NCI-H2081 treated with DMSO at 0.1 percent for 48 hours (cell line): ENCODE measurements at places on chromosomes 6 and 20.
A peak's percentile ranks its signal among the peaks of the same experiment; 100 is the strongest.

GRCh38 chr6:20997770-20998147 lies 463.5 kb downstream of the CDKAL1 start:
- no peak for DNase-seq

- DNase-seq = no peak
Measured at GRCh38 chr6:134678436-134678889, 271.4 kb downstream of the ALDH8A1 start.

- no peak for DNase-seq
Measured at GRCh38 chr6:36570264-36570663, 23.0 kb upstream of the STK38 start.

DNA sequence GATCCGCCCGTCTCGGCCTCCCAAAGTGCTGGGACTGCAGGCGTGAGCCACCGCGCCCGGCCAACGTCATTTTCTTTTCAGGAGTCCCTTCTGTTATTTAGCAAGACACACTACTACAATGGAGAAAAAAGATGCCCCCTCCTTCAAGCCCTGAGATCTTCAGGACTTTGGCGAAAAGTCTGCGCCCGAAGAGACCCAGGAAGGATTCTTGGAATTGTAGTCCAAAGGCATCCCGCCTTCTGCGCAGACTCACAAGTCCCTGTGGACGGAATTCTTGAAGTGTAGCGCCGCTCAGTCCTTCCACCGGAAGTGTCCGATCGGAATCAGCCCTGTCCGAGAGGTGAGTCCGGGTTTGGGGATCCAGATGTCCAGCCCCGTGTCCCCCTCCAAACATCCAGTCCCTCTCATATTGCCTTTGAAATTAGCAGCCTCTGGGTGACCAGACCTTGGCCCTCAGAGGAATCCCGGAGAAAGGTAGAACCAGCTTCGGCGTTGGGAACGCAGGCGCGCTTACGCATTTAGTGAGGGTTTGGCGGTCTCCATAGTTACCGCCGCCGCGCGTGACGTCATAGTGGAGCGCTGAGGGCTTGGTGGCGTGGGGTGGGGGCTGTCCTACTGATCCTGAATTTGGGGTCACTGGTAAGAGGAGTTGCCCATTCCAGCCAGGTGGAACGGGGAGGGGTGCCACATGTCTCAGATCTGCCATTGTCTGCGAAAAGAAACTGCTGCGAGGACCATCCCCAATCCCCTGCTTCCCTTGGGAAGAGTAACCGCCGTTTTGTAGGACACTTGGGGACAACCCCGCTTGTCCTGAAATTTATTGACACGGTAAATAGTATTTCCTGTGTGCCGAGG lies 490 bp downstream of the ZNF165 start:
- DNase-seq = peak; percentile 62

GRCh38 chr20:41769592-41770018 lies 151.4 kb upstream of the CHD6 start:
- DNase-seq = no peak

GRCh38 chr20:12175538-12175937 lies 257.8 kb downstream of the BTBD3 start:
- no peak for DNase-seq

DNA sequence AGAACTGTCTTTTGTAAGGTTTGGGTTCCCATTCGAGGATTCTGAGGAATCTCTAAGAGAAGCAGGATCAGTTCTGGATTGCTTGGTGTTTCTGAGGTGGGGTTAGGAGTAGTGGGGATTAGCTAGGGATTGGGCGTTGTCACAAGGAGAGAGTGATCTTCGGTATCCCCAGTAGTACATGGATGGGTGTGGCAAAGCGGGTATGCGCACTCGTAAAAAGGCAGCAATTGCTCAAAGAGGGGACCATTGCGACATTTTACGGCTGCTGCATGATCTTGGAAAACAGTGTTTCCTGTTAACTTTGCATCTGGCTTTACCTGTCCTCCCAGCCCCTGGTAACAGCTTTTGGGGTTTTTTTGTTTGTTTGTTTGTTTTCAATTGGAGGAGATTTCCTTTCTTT lies 9.7 kb upstream of the ZSCAN9 start:
- DNase-seq = no peak

DNA sequence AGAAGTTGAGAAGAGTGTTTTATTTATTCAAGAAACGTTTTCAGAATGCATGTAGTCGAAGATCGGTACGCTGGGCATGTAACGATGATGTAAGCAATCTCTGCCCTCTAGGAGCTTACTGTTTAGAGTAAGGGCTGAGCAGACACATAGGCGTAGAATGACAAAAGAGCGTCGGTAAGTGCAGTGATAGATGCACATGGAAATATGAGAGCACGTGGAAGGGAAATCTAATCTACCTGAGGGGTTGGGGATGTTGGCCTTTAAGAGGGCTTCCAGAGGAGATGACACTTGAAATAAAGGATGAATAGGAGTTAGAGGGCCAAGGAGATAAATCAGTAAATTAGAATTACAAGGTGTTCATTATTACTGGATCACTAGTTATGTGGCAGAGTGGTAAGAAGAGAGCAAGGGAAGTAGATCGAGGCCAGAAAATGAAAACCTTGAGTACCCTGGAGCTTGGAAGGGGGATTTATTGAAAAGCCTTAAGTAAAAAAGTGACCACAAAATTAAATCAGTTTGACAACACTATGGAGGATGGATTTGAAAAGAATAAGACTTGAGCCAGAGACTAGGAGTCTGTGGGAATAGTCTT lies 782 bp downstream of the TRMT11 start:
- no peak for DNase-seq

DNA sequence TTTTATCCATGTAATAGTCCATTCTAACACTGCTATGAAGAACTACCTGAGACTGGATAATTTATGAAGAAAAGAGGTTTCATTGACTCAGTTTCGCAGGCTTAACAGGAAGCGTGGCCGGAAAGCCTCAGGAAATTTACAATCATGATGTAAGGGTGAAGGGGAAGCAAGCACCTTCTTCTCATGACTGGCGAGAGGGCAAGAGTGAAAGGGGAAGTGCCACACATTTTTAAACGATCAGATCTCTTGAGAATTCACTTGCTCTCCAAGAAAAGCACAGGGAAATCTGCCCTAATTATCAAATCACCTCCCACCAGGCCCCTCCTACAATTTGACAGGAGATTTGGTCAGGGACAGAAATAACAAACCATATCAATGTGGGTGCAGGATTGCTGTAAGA lies 859.7 kb downstream of the EPHA7 start:
- DNase-seq = no peak

DNA sequence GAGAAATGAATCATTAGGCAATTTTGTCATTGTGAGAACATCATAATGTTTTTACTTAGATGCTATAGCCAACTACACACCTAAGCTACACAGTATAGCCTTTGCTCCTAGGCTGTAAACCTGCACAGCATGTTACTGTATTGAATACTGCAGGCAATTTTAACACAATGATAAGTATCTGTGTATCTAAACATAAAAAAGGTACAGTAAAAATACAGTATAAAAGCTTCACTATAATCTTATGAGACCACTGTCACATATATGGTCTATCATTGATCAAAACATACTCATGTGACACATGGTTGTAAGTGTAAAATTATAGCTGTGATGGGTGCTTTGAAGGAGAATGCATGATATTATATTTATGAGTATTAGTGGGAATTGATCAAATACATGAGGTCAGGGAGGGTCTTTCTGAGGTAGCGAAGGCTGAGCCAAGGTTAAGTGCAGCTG lies 29.2 kb upstream of the CCN2 start:
- DNase-seq = no peak

DNA sequence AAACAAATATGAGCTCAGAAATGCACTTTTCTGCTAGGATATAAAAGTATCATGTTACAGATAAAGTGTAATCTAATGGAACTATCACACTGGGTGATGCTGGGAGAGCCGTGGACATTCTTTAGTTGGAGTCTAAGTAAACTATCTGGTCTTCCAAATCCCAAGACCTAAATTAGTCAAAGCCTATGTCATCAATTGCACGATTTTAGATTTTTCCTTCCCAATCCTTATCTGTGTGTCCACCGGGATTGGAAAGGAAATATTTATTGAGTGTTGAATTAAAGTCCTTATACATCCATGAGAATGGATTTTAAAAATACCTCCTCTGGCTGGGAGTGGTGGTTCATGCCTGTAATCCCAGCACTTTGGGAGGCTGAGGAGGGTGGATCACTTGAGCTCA lies 19.6 kb upstream of the MRAP2 start:
- no peak for DNase-seq

GRCh38 chr6:6006428-6007365 lies at the start of gene NRN1:
Gene NRN1 (minus strand): TSS chr6:6006925. CDS start chr6:6006749, 176 bp downstream.
- no peak for DNase-seq

- DNase-seq = no peak
Measured at GRCh38 chr6:119109654-119110325, 31.3 kb upstream of the FAM184A start.

DNA sequence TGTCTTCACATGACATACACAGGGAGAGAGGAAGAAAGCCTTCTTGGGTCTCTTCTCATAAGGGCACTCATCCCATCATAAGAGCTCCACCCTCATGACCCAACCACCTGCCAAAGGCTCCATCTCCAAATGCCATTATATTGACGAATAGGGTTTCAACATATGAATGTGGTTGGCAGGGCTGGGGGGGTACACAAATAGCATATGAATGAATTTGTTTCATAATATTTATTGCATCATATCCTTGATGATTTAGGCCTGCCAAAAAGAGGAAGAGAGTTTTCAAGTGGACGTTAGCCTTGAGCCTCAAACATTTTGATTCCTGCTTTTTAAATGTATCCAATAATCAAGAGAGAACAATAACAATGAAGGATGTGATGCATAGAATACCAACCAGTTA lies 26.2 kb upstream of the OPRM1 start:
- DNase-seq = no peak

GRCh38 chr6:82017288-82017687 lies 230.3 kb downstream of the IBTK start:
- no peak for DNase-seq

DNA sequence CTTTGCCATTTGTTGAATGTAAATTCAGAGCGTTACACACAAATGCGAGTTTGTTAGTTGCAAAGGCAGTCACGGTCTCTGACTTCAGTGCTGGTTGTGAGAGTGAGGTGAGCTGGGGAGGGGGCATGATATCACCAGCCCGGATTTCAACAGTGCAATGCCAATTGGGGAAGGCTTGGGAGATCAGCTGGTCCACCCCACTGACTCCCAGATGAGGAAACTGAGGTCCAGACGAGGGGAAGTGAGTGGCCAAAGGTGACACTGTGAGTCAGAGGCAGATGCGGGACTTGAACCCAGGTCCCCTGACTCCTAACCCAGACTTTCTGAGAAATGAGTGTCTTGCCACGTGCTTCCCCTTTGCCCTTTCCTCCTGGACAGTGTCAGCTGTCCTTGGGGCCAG lies 62.1 kb downstream of the CEBPB start:
- no peak for DNase-seq

GRCh38 chr6:138421089-138421488 lies 17.1 kb downstream of the HEBP2 start:
- DNase-seq = no peak

DNA sequence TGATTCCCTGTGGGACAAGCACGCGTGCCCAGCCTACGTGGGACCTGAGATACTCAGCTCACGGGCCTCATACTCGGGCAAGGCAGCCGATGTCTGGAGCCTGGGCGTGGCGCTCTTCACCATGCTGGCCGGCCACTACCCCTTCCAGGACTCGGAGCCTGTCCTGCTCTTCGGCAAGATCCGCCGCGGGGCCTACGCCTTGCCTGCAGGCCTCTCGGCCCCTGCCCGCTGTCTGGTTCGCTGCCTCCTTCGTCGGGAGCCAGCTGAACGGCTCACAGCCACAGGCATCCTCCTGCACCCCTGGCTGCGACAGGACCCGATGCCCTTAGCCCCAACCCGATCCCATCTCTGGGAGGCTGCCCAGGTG lies 11.9 kb upstream of the RBCK1 start:
- no peak for DNase-seq
